ENCODE measurements at places on chromosomes 11 and 22.

DNA sequence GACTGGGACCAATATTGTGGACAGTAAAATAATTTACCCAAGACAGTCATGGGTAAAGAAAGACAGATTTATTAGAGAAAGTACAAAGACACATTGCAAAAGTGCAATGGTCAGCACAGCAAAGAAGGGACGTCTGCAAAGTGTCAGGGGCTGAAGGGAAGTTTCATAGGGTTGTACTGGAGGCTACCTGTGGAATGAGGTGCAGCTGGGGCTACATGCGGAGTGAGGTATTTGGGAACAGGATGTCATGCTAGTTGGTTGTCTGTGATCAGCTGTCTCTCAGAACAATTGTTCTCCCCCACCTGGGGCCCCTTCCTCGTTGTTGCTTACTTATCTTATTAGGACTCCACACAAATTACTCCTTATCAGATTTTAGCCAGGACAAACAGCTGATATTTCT is 11.4 kb upstream of the APOL3 start:
- no peak for DNase-seq

GRCh38 chr11:34790620-34791019 is 125.6 kb downstream of the APIP start:
- DNase-seq = no peak

DNA sequence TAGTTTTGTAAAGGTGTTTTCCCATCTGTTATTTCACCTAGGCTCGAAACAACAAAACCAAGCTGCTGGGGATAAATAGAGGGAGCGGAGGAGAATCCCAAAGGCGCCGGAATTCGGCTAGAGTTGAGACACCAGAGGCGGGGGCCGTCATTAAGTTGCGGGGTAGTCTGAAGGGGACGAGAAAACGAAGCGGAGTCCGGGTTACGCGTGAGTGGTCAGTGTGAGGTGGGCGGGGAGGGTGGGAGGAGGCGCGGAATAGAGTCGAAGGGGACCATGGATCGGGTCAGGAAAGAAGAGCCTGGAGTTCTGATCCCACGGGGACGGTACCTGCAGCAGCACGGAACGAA is 361 bp downstream of the SRPRA start:
- DNase-seq = no peak

DNA sequence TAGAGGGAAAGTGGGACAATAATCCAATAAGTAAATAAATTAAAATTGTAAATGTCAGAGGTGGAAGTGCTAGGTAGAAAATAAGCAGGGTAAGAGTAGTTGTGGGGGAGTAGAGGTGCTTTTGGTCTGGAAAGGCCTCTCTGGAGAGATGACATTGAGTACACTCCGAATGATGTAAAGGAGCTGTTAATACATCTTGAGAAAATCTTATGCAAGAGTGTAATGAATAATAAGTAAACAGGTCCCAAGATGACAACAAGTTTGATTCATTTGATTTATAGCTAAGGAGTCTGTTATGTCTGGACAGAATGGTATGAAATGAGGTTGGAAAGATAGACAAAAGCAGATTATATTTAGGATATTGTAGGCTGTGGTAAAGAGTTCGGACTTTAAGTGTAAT is 87.5 kb downstream of the TMEM135 start:
- no peak for DNase-seq

- DNase-seq = no peak
Observed at GRCh38 chr11:116543099-116543498, 229.7 kb downstream of the BUD13 start.

- no peak for DNase-seq
Observed at GRCh38 chr11:19429108-19429760, 188.5 kb upstream of the E2F8 start.

GRCh38 chr11:59666969-59667368 is 1.9 kb downstream of the PATL1 start:
- DNase-seq = no peak

DNA sequence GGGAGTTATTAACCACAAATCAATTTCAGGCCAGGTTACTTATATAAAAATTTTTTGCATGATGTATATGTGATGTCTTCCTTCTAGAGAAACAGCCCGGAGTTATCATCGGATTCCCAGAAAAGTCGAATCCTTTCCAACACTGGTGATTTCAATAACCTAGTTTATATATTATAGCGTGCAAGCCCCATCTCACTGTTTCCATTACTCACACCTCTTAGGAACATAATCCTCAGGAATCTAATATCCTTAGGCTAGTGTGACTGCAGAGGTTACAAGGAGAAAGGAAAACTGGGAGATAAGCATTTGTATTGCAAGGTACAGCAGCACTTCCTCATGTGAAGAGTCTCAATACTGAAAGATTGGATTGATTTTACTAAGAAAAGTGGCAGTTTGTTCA is 20.3 kb downstream of the ARHGAP20 start:
- no peak for DNase-seq

DNA sequence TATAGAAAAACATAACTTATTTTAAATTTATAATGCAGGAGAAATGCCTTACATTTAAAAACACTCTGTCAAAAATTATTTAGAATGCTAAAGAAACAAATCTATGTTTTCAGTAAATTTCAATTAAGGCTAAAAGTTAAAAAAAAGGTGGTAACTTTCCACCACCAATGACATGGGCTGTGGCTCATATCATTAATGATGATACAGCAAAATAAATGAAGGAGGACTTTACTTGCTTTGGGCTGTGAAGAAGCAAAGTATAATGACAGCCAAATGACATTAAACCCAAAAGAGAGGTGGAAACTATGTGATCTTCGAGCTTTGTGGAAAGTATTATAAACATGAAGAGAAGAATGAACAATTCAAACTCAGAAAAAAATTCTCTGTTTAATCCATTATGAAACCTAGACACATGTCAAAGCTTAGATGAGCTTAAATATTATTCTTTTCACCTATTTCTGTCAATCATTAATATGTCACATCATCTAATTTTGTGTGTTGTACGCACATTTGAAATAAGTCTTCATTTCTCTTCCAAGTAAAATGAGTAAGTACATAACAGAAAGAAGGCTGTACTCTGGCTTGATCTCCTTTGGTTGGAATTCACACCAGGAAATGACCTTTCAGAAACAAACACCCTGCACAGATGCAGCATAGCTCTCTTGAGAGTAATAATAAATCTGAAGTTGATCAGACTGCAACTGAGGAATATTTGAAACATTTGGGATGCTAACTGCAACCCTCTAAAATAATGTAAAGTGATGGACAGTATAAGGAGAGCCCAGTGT is 265.8 kb downstream of the TTC28 start:
- no peak for DNase-seq

- DNase-seq = no peak
Observed at GRCh38 chr22:29816539-29816938, 21.5 kb downstream of the ASCC2 start.

DNA sequence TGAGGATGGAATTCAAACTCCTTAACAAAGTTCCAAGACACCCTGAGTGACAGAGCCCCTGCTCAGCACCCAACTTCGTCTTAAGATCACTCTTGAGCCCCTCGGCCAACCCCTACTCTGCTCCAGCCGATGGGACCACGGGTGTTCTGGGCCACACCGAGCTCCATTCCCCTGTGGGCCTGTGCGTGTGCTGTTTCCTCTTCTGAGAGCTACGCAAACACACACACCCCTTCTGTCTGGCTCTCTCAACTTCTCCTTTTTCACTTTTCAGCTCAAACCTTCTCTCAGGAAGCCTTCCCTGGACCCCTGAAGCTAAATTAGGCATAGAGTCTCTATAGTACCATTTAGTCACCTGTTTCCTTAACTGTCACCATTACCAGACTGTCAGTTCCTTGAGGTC is 37.5 kb upstream of the NNMT start:
- DNase-seq = no peak

- no peak for DNase-seq
Observed at GRCh38 chr11:121536126-121536525, 83.4 kb upstream of the SORL1-AS1 start.

GRCh38 chr22:31241200-31241599 is 29.1 kb downstream of the LIMK2 start:
- DNase-seq = no peak

- no peak for DNase-seq
Observed at GRCh38 chr22:43279867-43280522, 63.2 kb downstream of the SCUBE1 start.

- no peak for DNase-seq
Observed at GRCh38 chr11:72624496-72625201, 49.6 kb downstream of the PDE2A start.

DNA sequence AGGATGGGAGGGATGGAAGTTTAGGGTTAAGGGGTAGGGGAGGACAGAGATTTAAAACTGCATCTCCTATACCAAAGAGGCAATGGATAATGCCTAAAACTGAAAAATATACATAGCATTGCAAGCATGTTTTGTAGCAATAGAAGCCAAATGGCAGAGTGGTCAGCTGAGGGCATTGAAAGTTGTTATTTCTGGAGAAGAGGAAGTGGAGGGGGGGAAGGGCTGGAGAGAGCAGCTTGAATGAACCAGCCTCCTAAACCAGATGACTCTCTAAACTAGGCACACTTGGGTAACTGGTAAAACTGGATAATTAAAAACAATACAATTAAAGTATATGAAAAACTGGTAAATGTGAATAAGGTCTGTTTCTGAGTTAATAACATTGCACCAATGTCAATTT is 70.3 kb upstream of the TP53I11 start:
- DNase-seq = no peak

DNA sequence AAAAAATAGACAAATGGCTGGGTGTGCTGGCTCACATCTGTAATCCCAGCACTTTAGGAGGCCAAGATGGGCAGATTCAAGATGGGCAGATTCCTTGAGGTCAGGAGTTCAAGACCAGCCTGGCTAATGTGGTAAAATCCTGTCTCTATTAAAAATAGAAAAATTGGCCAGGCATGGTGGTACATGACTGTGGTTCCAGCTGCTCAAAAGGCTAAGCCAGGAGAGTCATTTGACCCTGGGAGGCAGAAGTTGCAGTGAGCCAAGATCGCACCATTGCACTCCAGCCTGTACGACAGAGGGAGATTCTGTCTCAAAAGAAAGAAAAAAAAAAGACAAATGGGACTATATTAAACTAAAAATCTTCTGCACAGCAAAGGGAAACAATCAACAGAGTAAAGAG is 55.4 kb downstream of the USP35 start:
- DNase-seq = no peak

- no peak for DNase-seq
Observed at GRCh38 chr11:465896-466530, 15.9 kb downstream of the PTDSS2 start.

- no peak for DNase-seq
Observed at GRCh38 chr22:25726241-25726640, 15.7 kb upstream of the MYO18B start.

- no peak for DNase-seq
Observed at GRCh38 chr11:18321578-18321968, 367 bp downstream of the HPS5 start.

DNA sequence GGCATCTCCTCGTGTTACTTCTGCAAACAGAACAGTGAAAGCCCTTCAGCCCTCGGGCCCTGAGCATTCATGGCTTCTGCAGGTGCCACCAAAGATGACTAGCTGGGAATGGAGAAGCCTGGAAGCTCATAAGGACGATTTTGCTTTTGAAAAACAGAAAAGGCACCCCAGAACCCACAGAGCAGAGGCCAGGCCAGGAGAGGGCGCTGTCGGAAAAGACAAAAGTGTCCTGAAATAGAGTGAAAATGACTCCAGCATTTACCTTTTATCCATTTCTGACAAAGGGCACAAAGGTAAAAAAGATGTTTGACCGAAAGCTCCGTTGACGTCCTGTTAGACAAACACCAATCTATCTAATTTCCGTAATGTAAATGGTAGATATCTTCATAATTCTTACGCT is 37.6 kb downstream of the ZNF195 start:
- peak; percentile 71 for DNase-seq

DNA sequence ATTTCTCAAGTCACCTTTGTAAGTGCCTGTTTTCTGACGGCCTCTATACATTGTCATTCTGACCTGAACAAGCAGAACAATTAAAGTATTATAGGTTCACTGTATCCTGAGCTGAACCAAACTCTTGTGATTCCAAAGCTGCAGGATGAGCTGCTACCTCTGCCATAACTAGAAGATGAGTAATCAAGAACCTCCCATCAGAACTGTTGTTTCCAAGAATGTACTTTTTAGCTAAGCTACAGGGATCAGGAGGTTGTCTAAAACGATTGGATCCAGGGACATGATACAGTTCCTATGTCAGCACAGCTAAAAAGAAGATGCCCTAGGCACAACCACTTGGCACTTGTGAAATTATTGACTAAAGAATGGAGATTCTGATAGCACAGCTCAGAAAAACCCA is 288.4 kb upstream of the CCDC90B start:
- no peak for DNase-seq

DNA sequence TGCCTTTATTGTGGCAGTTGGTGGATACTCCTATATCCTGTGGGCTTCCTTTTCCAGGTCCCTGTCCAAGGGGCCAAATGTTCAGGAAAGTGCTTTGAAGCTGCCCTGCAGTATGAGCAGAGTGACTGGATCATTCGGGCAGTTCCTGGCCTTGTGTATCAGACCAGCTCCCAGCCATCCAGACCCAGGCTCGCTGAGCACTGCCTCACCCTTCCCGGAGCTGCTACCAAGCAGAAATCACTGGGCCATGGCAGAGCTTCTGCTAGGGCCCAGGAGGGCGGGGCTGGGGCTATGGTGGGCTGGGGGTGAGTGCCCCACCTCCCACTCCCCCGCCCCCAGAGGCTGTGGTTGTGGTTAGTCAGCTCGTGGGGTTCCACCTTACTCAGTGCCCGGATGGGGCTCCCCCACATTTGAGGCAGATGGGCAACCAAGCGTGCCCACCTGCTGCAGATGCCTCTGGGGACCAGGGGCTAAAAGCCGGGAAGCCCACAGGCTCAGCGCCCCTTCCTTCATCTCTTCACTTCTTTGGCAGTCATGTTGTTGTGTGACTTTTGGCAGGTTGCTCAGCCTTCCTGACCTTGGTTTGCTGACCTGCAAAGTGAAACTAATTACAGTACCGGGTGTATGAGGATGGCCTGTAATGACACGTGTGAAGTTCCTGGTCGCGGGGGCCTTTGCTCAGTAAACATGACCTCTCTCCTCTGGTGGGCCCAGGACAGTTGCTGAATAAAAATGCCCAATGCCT is 2.1 kb upstream of the LRRC32 start:
- DNase-seq = no peak

DNA sequence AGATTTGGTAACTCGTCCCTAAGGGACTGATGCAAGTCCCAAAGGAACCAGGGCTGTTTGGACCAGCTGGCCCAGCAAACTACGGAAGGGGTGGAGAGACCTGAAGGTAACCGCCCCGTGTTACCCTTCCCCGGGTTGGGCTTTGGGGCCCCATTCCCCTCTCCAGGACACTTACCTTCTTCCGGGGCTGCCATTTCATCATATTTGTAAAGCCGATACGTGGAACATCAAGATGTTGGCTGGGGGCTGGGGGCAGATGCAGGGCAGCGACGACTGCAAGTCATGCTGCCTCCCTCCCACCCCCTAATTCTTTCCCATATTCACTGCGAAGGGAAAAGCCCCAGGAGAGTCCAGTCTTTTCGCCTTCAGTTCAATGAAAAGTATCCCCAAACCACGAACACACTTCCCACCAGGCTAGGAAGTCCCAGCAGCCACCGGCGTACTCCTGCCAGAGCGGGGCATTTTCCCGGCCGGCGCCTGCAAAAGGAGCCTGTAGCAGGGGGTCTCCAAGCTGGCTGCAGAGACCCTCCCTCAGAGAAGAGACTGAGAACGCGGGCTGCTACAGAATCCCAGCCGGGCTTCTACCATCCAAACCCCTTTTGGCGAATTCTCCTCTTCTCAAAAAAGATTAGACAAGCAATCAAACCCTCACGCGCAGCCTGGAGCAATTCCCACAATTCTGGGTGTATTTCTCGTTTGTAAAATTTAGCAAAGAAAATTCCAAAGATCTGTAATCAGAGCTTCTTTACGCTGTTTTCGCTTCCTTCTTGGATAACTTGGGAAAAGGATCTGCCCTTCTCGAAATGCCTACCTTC is 236.7 kb downstream of the TTC28 start:
- peak; percentile 36 for DNase-seq

GRCh38 chr22:44355716-44356070 is 42.9 kb upstream of the SHISAL1 start:
- DNase-seq = no peak

Data from activated naive CD4-positive, alpha-beta T cell treated with anti-CD3 and anti-CD28 coated beads, Interleukin-2, amount 50 U/mL, for 16 hours (primary cell).